LNCaP clone FGC (cell line): ENCODE measurements at places on chromosomes 7 and 10.

GRCh38 chr7:107559864-107560263 is 3.9 kb downstream of the COG5 start:
- no peak for DNase-seq

- no peak for DNase-seq
Measured at GRCh38 chr10:132145002-132145401, 41.7 kb upstream of the DPYSL4 start.

GRCh38 chr7:103343758-103344452 is 662 bp downstream of the DNAJC2 start:
- DNase-seq, result peak; percentile 21

- DNase-seq, result no peak
Measured at GRCh38 chr10:53930648-53931047, 870.4 kb downstream of the PCDH15 start.

GRCh38 chr7:6271060-6271658 is 1.3 kb downstream of the CYTH3 start:
- DNase-seq, result no peak

DNA sequence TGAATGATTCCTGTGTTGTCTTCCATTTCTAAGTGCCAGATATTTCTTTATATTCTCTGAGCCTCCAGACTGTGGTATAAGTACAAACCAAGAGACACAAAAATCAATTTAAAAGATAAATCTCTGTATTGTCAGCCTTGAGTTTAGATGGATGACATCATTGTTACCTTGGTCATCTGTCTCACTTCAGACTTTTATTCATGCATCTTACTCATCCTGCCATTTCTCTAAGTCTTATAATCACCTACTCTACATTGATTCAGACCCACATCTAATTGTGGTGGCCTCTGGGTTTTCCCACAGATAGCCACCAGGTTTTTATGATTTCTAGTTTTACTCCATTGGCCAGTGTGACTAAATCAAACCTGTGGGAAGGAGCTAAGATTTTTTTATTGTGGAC is 26.8 kb upstream of the HDAC9 start:
- DNase-seq, result no peak

- no peak for DNase-seq
Measured at GRCh38 chr10:228366-228765, 93.1 kb downstream of the ZMYND11 start.

DNA sequence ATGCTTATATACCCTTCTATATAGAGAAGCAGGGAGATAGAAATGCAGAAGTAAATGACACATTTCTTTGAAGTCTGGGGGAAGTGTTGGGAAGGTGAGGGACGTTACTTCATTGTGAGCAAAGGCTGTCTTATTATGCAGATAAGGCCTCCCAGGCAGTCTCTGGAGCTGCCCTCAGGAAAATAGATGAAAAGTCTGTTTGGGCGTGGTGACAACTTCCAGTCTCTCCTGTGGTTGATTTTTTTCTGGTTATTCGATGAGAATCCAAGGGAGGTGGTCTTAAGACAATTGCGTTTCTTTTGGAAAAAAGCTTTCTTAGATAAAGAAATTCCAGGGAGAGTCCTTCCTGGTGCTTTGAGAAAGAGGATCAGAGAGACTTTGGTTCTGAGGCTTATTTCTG is 84.0 kb downstream of the NEUROD6 start:
- DNase-seq, result no peak

DNA sequence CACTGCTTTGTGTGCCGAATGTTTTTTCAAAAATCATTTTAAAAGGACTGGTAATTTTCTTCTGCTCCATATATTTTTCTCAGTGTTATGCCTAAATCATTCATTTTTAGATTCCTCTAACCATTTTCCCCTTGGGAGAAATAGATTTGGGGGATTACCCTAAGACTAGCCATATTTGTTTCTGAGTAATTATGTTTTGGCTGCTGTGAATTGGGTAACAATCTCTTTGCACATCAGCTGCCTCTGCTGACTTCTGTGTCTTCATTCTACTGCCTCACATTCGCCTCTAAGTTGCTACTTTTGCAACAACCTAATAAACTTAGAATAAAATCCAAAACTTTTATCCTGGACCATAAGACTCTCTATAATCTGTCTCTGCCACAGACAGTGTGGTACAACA is 18.5 kb upstream of the MRC1 start:
- no peak for DNase-seq

DNA sequence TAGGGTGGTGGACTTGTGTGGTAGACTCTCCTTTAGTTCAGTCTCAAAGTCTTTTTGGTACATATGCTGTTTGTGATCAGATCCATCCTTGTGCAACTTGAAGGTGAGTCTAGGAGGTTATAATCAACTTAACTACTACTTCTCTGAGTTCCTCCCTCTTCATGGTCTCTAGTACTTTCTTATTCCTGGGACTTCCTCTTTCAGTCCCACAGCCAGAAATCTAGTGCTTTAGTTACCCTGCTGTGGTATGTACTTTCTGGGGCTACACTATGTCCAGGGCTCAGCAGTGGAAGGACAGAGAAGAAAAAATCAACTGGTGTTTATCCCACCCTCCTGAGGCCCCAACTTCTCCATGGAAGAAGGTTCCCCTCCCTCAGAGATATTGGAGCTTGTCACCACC is 19.4 kb upstream of the ATAD1 start:
- DNase-seq, result no peak

DNA sequence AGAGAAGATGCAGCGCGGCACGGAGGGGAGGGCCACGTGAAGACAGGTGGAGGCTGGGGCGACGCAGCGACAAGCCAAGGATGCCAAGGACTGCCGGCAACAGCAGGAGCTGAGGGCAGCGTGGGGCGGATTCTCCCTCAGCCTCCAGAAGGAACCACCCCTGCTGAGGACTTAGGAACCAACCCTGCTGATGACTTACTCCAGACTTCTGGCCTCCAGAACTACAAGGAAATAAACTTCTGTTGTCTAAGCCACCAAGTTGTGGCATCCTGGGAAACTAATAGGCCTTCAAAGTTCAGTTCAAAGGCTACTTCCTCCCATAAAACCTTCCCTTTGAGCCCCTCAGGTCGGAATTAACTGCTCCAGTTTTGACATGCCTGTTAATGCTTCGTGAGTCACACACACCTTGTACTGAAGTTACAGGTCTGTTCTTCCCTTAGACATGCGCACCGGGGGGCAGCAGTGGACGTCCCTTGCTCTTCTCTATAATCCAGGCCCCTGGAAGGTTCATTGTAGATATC is 88.4 kb upstream of the RHEB start:
- DNase-seq, result no peak

GRCh38 chr10:70918851-70919530 is 30.6 kb upstream of the PCBD1 start:
- DNase-seq, result no peak

DNA sequence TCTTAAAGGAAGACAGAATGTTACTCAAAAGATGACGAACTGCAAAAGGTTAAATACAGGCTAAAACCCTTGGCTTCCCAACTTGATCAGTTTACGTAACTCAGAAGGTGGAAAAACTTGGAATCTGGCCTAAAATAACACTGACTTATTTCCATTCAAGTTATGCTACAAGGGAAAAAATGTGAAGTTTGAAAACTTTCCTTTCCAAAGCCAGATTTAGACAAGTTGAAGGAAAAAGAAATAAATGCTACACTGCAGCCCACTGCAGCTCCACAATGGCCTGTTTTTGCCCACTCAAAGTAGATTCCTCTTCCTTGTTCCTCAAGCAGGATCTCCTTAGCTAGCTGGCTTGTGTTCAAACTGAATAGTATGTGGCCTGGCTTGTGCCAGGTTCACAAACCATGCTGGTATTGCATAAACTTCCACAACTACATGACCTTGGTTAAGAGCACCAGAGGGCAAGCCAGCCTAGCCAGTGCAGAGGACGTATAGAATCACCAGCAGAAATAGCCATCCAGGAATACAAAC is 166.2 kb downstream of the CPEB3 start:
- peak; percentile 82 for DNase-seq

- no peak for DNase-seq
Measured at GRCh38 chr7:92813390-92814024, 22.9 kb downstream of the CDK6 start.

- DNase-seq, result no peak
Measured at GRCh38 chr7:73423519-73424488, 9.8 kb upstream of the FZD9 start.

GRCh38 chr10:117574498-117575146 is 32.1 kb downstream of the EMX2 start:
- no peak for DNase-seq

DNA sequence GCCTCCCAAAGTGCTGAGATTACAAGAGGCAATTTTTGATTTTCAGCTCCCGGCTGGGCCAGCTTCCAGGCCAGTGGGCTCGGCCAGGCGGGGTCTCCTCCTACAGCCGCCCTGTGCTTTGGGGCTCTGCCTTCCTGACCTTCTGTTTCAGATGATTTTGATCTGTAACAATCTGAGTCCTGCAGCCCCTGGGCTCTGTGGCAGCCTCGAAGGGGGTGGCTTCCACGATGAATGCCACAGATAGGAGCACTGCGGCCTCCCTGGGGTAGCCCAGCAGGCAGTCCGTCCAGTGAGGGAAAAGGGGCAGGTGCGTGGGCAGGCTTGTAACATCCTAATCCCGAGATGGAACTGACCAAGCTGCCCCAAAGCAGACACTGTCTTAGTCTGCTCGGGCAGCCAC is 177.5 kb downstream of the DNAJB6 start:
- DNase-seq, result no peak

GRCh38 chr7:36820527-36821170 is 96.4 kb upstream of the AOAH start:
- DNase-seq, result no peak
